Right renal cortex interstitium (tissue), 3 donors: ENCODE measurements at places on chromosomes 2 and 18. TPM values are rescaled to one million over a fixed set of nuclear protein-coding genes. Genes with fewer than 3 reads are reported as not detected.

The GPBAR1 gene
- polyA plus RNA-seq = 1.8 TPM

- DNase-seq = no peak
Measured at GRCh38 chr2:191369034-191369433, 123.8 kb downstream of the MYO1B start.

DNA sequence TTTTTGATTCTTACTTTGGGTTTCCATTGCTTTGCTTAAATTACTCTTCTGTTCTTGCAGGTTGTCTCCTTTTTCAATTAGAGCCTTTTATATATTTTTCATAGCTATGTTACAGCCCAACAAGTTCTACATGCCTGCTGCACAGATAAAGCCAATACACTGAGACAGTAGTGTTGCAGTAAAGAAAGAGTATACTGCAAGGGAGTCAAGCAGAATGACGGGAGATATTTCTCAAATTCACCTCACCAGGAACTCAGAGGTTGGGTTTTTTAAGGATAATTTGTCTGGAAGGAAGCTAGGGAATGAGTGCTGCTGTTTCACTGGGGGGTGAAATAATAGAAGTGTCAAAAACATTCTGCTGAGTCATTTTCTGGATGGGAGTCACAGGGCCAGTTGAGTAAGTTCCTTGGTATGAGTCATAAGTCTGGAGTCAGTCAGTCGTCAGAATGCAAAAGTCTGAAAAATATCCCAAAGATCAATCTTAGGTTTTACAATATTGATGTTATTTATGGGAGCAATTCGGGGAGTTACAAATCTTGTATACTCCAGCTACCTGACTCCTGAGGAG, 193.0 kb upstream of the RGPD4 start:
- DNase-seq = no peak

GRCh38 chr18:8911408-8912340, 190.8 kb upstream of the NDUFV2 start:
- DNase-seq = no peak

The PXDN gene
- polyA plus RNA-seq = 161 TPM

GRCh38 chr18:75167759-75168618, 41.0 kb downstream of the PTGR3 start:
- DNase-seq = no peak

The NT5DC4 gene
- polyA plus RNA-seq = not detected

DNA sequence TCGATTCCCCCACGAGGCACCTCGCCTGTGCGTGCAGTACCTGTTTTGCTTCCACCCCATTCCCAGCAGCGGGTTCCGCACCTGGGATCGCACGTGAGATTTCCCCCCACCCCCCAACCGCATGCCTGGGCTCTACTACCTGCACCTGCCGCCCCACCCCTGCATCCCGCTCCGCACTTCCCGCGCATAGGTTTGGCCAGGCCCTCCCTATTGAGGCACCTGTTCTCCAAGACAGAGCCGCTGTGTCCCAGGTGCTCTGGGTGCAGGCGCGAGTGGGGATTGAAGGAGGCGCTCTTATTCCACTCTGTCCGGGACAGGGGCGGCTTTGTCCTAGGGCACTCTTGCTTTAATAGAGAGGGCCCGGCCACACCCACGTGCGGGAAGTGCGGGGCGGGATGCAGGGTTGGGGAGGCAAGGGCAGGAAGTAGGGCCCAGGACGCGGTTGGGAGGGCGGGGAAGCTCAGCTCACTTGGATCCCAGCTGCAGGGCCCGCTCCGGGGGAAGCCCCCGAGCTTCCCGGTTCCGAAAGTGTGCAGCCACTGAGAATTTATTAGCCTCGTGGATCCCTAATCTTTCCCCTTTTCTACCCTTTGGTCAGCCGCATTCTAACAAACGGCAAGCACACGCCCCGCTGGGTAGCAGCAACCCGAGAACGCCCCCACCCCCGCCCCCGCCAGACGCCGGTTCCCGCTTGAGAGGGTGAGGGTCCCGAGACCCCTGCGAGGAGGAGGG, 670 bp upstream of the MOCOS start:
- DNase-seq = no peak

DNA sequence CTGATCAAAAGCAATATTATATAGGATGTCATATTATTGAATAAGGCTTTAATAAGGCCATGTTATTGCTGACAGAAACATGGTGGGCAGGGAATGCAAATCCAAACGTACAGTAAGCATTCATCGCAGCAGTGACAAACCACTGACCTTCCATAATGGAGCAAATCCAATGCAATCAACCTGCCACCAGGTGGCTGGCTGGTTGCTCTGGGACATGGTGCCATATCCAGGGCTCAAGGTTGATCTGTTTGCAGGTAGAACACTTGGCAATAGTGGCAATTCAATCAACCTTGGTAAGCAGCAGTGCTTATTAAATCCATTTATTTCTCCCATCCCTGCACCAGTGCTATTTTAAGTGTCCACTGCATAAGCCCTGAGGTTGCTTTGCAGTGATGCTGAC, 75.4 kb downstream of the CERKL start:
- DNase-seq = no peak

GRCh38 chr2:43000242-43001054, 208.1 kb upstream of the HAAO start:
- DNase-seq = no peak

GRCh38 chr2:192250961-192251360, 56.2 kb upstream of the TMEFF2 start:
- no peak for DNase-seq

The SULT1C4 gene
- polyA plus RNA-seq = 41.4 TPM

DNA sequence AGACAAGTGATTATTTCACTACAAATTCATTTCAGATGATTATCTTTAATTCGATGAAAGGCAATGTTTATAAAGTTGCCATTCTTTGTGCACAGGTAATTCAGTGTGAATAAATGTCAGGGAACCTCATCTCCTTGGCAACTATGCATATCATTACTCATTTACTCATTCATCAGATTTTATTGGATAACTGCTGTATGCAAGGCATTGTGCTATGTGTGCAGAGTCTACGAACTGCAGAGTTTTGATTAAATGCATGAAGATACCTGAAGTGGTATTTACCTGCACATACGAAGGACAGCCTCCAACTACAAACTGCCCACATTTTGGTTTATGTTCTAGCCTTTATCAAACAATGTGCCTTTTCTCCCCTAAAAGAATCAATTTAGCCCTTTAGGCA, 3.5 kb downstream of the RND3 start:
- DNase-seq = no peak

- no peak for DNase-seq
Measured at GRCh38 chr2:232228332-232228731, 150.2 kb upstream of the ALPP start.

- no peak for DNase-seq
Measured at GRCh38 chr2:174574657-174575056, 22.9 kb downstream of the WIPF1 start.

The GKN1 gene
- not detected for polyA plus RNA-seq

- DNase-seq = no peak
Measured at GRCh38 chr2:189834059-189834458, 49.8 kb downstream of the PMS1 start.

The CREG2 gene
- polyA plus RNA-seq = 0.68 TPM

DNA sequence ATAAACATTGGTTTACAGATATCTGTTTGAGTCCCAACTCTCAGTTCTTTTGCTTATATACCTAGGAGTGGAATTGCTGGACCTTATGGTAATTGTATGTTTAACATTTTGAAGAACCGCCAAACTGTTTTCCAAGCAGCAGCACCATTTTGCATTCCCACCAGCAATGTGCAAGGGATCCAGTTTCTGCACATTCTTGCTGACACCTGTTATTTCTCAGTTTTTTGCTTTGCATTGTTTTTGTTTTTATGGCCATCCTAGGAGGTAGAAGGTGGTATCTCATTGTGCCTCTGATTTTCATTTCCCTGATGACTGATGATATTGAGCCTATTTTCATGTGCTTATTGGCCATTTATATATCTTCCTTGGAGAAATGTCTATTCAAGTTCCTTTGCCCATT, 71.2 kb downstream of the MCFD2 start:
- DNase-seq = no peak

DNA sequence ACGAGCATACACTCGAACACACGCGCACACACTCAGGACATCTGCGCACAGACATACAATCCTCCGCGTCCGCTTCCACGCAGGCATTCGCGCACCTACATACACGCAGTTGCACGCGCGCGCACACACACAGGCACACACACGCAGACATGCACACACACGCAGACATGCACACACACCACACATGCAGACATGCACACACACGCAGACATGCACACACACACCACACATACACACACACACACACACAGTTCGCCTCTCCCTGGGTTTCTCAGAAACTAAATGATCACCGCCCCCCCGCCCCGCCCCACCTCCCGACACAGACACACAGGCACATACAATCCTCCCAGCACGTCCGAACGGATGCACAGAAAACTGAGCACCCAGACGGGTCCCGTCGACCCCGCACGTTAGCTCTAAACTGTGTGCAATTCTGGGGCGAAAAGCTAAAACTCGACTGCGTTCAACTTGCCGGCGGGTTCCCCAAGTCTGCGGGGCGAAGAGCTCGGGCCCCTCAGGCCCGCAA, 1.0 kb downstream of the EPHA4 start:
- no peak for DNase-seq

GRCh38 chr18:61502472-61502871, 169.2 kb downstream of the CDH20 start:
- peak; percentile 68 for DNase-seq

DNA sequence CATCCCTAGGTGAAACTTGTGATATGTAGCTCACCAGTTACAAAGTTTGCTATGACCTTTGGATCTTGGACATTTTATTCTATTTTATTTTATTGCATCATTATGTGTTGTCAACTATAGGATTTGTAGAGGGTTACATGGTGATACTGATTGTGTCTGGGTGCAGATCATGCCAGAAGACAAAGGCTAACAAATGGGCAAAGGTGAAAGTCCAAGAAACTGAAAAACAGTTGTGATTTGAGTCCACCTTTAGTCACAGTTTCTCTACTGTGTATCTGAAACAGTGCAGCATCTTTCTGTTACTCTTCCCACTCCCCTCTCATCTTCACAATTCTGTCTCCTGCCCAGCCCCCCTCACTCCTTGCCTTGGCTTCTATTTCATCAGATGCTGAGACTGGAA, 111.9 kb upstream of the LYPD6 start:
- no peak for DNase-seq

GRCh38 chr2:240795454-240795853, 24.6 kb downstream of the KIF1A start:
- DNase-seq = no peak

DNA sequence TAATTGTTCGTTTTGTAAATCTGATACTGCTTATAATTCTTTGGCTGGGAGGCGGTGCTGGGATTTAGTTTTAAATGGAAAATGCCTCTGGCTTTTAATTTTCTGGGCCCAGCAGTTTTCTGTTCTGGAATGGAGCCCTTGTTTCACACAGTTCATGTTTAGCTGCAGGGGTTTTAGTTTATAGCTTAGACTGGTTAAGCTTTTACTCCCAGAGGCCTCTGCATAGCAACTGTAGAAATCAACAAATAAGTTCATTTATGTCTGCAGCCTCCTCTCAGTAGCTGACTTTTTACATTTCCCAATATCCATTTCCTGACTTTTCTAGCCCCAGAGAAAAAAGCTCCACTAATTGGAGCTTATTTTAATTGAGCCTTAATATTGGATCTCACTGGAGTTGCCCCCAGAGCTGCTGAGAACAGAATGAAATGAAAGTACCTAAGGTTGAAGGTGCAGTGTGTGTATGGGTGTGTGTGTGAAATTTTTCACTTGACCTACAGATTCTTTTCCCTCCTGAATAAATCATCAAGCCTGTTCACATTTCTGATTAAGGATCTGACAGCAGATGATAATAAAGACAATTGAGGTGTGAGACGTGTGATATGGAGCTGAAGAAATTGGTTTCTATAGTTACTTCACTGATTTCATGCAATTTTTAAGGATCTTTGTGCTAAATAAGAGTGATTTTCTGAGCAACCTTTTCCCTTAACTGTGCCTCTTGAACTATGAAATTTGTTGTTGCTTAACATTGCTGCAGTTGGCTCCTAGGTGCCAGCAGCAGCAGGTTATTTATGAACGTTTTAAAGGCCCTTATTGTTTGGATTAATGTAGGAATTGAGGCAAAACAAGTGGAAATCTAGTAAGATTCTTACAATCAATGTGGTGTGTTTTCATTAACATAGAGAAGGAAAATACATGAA, 109.6 kb downstream of the TAF4B start:
- DNase-seq = peak; percentile 29
